Fibroblast of skin of left biceps (primary cell): ENCODE measurements at places on chromosomes 3 and 15.

- no peak for DNase-seq
Observed at GRCh38 chr15:52193791-52194190, 2.6 kb upstream of the GNB5 start.

- DNase-seq = no peak
Observed at GRCh38 chr3:99407257-99407656, 231.1 kb upstream of the COL8A1 start.

GRCh38 chr15:52653431-52653964 lies 25.7 kb downstream of the ATOSA start:
- DNase-seq = peak; percentile 62

- DNase-seq = no peak
Observed at GRCh38 chr3:178369006-178369405, 167.2 kb upstream of the KCNMB2 start.

DNA sequence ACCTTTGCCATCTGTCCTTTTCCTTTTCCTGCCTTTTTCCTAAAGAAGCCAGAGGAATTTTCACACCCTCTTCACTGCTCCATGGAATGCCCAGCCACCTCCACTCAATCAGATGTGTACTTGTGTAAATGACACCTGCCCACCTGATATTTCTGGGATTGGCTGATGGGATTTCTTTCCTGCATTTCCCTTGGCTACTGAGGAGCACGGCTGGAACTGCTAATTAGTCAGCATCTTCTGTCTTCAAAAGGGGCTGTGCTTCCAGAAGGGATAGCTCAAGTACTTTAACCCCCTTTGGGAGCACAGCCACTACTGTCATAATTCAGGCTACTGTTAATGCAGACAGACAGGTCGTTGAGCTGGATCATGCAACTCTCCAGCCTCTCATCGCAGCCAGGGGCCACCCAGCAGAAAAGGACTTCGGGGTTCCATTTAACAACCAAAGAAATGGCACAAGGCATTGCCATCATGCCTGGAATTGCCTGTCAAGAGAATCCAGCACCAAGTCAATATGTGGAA lies 38.6 kb downstream of the MGLL start:
- no peak for DNase-seq

GRCh38 chr3:138684396-138684795 lies 75.8 kb downstream of the FAIM start:
- no peak for DNase-seq

DNA sequence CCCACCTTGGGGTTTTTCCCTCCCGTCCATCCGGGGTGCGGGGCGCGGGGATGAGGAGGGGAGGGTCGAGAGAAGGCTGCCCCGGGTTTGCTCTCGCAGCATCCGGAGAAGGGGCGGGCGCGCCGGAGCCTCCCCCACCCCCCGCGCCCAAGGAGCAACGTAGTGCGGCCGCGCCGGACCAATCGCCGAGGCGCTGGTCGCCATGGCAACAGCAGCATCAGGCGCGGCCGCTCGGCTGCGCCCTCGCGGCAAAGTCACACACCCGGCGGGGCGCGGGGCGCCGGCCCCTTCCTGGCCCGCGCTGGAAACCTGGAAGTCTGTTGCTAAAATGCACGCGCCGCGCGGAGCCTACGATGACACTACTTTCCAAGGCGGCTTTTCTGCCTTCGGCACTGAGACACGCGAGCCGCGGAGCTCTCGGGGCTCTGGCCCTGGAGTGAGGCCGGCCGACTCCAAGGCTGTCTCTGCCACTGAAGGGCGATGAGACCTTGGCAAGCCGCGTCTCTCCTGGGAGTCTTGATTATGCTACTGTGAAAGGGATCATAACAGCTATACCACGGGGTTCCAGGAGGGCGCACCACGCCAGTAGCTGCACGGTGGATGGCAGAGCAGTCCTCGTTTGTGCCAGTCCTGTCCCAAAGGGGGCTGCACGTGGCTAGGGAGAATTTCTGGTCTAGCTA lies at the start of gene IQSEC1:
Gene IQSEC1, minus strand, starts transcription at position 104 of the 680 bp plus-strand sequence. CDS start 415 bp downstream, outside the sequence.
- DNase-seq = no peak

- no peak for DNase-seq
Observed at GRCh38 chr3:187811585-187812250, 66.5 kb upstream of the BCL6 start.

DNA sequence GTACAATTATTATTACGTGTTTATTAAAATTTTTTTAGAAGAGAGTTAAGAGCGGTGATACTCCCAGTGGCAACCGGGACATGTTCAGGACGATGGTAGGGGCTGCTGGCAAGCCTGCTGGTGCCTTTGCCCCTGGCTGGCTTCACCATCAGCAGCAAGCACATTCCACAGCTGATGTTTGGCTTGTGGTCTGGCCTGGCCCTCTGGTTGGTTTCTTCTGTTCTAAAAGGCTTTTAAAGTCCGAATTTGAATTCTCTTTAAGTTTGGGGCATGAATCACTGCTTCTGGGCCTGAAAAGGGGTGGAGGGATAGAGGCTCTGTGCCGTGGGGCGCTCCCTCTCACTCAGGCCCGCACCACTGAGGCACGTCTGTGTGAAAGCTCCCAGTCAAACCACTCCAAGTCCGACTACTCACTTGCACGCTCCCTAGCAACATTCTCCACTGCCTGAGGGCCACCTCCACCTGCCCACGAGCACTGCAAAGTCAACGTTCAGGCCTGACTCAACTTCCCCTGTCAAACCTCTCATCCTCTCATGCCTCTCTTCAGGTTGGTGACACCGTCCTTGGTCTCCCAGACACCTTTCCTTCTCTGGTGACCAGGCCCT lies 10.1 kb downstream of the ITGA11 start:
- DNase-seq = no peak

DNA sequence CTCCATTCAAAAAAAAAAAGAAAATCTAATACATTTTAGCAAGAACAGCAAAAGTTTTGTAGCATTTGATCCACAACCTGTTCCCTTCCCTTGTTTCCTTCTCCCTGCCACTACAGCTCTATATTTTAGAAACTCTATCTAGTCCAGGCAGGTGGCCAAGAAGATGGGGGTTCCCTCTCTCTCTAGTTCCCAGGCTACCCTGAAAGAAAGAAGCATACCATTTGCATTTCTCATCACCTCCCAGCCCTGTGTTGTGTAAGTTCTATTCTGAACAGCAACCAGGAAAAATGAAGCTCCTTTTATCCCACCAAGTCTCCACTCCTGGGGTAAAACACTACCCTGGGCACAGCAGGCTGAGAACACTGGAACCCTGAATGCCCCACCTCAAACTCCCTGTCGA lies 100.0 kb downstream of the PCCB start:
- peak; percentile 93 for DNase-seq

DNA sequence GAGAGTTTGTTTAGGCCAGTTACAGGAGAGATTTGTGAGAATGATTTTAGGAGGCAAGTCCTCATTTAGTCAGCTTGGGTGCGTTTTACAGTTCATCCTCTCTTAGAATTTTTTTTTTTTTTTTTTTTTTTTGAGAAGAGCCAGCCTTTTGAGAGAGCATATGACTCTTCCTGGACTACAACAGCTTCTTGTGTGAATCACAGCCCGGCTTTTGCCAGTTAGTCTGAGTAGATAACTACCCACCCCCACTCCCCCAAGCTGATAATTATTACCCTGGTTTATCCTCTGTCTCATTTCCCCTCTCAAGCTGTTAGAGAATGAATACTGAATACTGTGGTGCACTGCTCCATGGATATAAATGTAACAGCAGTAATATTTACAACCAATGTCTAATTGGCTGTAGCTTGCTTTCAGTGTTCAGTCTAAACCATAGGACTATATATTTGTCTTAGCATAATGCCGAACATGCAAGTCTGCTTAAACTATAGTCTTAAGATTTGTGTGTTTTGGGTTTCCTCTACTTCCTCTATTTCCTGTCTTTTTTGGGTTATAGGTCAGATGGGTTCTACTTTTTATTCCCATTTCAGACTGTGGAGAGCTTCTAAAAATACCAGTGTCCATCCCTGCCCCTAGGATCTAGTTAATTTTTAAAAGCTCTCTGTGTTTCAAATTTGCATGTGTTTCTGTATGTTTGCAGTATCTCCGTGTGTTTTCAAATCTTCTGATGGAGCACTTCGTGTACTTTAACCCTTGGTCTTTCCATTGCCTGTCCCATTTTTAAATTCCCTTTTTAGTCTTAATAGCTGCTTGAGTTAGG lies 8.0 kb downstream of the CHD2 start:
- peak; percentile 68 for DNase-seq

- no peak for DNase-seq
Observed at GRCh38 chr15:101264911-101265641, 12.2 kb downstream of the SELENOS start.

DNA sequence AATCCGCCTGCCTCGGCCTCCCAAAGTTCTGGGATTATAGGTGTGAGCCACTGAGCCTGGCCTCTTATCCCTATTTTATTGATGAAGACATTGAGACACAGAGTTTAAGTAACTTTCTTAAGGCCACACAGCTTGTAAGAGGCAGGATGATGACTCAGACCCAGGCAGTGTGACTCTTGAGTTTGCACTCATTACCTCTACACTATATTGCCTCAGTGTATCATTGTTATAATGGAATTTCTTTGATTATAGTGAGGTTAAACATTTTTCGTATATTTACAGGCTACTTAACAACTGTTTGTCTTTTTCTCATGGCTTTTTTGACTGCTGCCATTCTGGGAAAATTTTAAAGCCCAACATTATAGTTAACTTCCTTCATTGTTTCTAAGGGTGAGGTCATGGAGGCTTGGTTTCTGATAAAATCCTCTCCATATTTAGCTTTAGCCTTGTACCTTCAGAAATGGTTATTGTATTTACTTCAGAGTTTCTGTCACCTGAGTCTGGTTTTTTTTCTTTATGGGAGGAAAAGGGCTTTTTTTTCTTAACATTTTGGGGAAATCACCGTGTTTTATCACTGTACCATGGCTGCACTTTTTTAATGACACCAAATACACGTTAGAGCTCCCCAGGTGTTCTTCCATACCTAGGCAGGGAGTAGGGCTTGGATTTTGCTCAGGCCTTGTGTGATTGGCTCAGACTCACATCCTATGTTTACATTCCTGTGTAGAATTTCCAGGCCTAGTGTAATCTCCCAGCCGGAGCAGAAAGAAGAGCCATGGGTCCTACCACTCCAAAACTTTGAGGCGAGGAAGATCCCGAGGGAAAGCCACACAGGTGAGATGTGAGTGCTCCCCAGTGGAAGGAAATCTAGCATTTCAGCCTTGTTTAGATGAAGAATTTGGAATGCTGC lies 6.3 kb downstream of the ZNF774 start:
- DNase-seq = no peak

DNA sequence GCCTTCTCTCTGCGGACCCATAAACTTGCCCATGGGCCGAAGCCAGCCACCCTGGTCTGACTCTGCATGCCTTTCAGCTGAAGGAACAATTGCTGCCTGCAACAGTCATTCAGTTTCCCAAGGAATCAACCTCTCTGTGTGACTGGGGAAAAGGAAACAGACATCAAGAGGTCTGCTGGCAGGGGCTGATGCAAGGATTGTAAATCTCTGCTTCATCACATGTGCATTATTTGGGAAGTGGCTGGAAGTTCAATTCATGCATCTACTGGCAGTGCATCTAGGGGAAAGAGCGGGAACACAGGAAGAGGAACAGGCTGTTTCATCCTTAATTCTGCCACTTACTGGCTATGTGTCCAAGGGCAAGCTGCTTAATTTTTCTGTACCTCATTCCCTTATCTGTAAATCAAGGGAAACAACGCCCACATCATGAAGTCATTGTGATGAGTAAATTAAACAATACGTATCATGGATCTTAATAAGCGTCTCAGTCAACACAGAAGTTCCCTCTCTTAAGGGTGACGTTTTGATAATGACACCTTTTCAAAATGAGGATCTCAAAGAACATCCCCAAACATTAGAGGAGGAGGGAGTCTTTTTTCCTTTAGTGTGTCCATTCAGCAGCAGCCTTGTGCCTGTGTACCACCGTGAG lies 17.4 kb upstream of the ADPGK start:
- peak; percentile 21 for DNase-seq

GRCh38 chr3:194321693-194322640 lies 29.2 kb downstream of the CPN2 start:
- no peak for DNase-seq

DNA sequence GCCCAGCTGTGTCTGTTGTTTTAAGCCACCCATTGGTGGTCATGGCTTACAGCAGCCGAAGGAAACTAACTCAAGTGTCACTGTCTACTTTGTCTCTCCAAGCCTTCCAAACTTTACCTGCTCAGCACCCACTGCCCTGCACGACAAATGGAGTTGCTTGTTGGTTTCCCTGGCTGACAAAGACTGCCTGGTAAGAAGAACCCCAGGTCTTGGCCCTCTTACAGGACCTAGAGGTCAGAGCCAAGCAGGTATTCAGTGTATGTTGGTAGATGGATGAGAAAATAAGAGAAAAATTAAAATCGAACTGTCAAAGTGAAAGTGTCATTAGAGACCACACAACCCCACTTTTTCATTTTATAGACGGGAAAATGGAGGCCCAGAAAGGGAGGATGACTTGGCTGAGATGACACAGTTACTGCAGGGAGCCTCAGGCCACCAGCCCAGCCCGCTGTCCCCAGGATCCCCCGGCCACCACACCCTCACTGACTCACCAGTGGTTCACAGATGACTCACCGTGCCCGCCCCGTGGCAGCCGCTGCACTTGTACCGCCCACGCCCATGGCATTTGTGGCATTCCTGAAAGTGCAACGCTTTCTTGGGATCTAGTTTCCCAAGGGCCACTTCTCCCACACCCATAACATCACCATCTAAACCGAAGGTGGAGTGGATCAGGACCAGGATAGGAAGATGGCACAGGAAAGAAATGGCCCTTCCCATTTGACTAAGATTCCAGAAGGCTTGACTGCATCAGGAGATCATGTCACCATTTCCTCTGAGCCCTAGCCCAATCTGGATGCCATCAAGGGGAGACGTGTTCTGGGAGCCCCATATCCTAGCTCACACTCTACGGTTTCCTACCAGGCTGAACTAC lies 15.2 kb downstream of the SSUH2 start:
- DNase-seq = no peak

GRCh38 chr3:95167748-95168147 lies 1104.9 kb downstream of the NSUN3 start:
- no peak for DNase-seq

- no peak for DNase-seq
Observed at GRCh38 chr3:127210654-127210943, 17.7 kb downstream of the PRR23E start.

GRCh38 chr3:44055951-44056350 lies 185.7 kb upstream of the TOPAZ1 start:
- DNase-seq = no peak

- peak; percentile 21 for DNase-seq
Observed at GRCh38 chr15:39574427-39574826, 6.5 kb upstream of the THBS1 start.

DNA sequence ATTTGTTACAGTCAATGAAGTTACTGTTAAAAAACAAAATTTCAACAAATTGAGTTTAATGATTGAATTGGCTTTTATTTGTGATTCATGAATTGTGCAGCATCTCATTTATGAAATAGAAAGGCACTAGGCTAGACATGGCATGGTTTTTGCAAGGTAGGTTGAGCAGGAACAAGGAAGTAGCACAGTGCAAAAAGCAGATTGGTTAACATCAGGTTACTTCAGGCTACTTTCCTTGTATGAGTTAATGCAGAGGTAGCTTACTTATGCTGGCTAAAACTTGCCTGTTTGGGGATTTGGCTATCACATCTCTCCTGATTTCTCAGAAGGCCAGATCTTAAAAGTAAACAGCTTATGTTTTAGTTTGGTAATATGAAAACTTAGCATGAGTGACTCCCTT lies 23.0 kb upstream of the SV2B start:
- DNase-seq = no peak
